ENCODE measurements at places on chromosomes 13 and 19. TPM values are rescaled to one million over a fixed set of nuclear protein-coding genes. Genes with fewer than 3 reads are reported as not detected.

- DNase-seq: no peak
Observed at GRCh38 chr19:811506-812048, 10.2 kb downstream of the PLPPR3 start.

DNA sequence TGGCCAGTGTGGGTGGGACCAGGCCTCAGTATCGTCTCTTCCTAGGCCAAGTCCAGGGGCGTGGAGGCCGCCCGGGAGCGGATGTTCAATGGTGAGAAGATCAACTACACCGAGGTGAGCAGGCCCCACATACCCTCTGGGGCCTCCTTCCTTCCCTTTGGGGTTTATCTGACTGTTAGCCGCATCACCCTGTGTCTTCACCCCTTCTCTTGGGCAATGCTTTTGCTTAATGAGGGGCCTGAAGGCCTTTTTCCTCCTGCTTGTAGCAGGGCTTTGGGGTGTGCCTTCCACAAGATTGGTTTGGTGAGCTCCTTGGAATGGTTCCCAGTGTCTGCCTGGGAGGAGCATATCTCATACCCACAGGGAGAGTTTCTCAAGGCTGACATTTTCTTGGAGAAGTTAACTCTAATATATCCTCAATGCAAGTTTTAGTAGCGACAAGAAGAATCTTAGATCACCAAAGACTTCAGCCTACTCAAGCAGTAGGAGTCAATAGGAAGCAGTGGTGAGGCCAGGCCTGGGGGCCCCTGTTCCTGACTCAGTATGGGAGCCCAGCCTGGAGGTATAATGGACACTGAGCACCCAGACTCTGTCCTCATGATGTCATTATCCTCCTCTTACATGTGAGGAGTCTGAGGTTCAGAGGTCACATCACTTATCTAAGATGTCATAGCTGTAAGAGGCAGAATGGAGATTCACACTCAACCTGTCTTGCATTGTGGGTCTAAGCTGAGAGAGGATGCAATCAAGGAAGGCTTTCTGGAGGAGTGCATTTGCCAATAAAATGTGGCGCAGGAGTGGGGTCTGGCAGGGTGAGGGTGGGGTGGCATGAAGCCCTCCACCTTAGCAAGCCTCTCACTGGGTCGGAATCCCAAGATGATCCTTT, 2.0 kb downstream of the GPI start:
- DNase-seq: no peak

DNA sequence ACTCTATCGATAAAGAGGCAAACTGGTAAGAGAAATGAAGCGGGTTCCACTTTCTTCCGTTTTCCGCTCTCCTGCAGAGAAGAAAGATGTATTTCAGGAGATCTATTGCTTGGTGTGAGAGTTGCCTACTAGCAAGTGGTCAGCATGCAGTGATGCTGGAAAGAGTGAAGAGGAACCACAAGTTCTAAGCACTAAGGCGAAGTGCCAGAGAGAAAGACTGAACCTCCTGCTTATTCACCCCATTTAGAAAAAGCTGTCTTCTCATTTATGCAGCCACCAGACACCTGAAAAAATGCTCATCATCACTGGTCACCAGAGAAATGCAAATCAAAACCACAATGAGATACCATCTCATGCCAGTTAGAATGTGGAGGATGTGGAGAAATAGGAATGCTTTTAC, 78.7 kb upstream of the GPC6 start:
- DNase-seq: no peak

DNA sequence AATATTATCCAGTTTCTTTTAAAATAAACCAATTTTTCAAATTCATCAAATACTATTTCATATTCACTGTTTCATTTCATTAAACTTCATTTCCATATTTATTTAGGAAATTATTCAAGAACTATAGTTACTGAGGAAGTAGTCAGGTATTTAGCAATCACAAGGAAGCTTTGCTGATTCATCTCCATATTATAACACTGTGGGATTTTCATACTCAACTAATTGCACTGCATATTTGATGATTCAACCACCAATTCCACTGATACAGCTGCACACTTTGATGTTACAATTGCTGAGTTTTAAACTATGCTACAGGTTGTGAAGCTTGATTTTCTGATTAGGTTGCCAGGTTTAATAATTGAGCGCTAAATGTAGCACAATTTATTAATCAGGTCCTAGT, 556.8 kb upstream of the SLITRK1 start:
- DNase-seq: no peak

DNA sequence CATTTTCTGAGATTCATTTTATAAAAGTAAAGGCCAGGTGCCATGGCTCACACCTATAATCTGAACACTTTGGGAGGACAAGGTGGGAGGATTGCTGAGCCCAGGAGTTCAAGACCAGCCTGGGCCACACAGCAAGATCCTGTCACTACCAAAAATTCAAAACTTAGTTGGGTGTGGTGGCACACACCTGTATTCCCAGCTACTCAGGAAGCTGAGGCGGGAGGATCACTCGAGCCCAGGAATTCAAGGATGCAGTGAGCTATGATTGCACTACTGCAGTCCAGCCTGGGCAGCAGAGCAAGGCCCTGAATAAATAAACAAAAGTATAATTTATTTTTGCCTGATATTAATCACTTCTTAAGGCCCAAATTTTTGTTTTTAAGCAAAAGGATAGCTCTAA, 40.5 kb downstream of the DHRS12 start:
- no peak for DNase-seq

DNA sequence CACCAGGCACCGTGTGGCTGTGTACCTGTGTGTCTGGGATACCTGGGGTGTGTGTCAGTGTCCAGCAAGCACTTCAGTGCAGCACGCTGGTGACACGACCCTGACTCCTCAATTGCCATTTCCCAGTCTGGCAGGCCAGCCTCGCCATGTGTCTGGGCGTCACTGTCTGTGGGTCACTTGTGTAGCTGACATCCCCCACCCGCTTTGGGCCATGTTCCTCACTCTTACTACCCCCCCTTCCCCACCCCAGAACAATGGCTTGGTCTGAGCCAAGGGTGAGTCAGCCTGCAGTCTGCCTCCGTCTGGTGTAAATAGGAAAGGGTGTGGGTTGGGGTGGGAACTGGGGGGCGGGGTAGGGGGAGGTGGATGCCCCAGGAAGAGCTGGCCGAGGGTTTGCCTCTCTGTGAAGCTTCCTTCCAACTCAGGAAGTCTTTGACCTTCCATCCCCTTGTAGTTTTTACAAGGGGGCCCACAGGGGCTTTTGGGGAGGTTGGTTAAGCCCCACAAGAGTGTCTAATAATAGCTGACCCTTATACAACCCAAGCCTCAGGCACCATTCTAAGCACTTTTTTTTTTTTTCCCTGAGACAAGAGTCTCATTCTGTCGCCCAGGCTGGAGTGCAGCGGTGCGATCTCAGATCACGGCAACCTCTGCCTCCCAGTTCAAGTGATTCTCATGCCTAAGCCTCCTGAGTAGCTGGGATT, 17.6 kb downstream of the NOVA2 start:
- DNase-seq: peak; percentile 42

GRCh38 chr19:24159707-24160106, 72.7 kb downstream of the ZNF254 start:
- DNase-seq: no peak

DNA sequence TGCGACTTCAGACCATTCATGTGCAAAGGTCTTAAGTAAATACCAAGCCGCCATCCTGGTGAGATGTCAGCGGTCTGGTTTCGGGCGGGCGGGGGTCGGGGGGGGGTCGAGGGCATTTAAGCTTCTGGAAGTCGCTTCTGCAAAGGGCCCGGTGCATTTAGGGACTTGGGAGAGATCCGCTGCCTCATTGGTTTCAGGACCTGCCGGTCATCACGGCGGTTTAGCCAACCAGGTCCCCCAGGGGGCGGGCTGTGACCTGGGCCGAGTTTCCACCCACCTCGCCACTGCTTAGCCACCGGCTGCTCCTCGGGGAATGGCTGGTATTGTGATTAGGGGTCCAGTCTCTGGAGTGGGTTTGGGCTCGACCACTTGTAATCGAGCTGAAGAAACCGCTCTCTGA, 7.8 kb downstream of the ANKLE1 start:
- DNase-seq: peak; percentile 9

DNA sequence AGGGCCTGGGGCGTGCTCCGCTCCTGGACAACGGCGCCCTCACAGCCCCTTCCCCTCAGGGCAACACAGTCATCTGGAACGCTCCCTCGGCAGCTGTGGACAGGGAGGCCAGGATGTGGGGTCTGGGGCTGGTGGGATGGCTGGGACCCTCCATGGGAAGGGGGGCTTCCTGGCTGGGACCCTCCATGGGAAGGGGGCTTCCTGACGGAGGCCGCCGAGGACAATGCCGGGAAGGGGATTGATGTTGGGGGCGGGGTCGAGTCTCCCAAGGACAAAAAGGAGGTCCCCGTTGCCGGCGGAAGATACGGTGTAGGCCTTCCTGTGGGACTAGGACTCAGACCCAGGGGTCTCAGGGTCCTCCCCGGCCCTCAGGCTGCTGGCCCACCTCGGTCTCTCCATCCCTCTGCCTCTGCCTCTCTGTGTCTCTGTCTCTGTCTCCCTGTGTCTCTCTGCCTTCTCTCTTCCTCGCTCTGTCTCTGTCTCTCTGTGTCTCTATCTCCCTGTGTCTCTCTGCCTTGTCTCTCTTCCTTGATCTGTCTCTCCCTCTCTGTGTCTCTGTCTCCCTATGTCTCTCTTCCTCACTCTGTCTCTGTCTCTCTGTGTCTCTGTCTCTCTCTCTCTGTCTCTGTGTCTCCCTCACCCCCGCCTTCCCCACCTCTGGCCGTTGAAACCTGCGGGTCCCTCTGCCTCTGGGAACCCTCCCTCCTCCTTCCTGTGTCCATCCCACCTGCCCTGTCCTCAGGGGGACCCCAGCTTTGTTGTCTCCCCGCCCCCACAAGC, 2.7 kb upstream of the MADCAM1 start:
- no peak for DNase-seq

DNA sequence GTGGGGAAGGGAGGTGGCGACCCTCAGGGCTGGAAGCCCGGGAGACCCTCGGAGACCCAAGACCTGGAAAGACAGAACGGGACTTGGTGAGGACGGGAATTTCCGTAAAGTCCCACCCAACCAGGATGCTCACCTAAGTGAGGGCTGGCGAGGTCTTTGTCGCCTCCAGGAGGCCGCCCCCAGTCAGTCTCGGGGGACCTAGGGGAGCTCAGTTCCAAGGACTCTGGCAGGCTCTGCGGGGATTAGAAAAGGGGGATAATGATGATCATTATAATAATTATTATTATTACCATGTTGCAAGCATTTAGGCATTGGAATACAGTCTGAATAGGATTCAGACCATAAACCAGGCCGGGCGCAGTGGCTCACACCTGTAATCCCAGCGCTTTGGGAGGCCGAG, 9.1 kb upstream of the HSD17B14 start:
- DNase-seq: no peak

GRCh38 chr13:72400856-72401255, 326.6 kb downstream of the MZT1 start:
- no peak for DNase-seq

DNA sequence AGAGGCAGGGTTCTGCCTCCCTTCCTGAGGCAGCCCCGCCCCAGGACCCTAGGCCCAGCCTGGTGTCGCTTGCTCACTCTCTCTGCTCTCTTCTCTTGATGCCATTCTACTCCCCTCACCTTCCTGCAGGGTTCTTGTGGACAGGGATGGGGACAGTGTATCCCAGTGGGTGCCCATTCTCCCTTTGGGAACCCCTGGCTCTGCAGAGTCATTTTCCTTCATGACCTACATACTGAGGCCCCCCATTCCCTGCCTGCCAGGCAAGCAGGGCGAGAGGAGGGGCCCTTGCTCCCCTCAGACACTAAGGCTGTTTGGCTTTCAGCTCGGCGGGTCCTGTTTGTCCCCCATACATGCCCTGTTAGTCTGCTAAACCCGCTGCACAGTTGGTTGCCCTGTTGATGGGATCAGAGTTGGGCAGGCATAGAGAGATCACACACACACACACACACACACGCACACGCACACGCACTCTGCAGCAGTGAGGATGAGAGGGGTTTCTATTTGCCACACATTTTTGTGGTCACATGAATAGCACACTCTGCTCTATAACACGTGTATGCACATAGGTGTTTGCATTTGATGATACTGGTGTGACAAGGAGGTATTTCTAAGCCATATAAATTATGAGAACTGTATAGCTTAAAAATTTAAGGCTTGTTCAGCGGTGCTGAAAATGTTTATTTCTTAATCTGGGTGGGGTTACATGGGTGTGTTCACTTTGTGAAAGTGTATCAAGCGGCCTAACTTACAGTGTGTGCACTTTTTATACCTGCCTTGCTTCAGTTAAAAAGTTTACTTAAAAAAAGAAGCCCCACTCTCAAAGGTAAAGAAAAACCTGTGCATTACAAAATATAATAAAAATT, 20.3 kb downstream of the NFIX start:
- no peak for DNase-seq

Gene MARK4
- polyA plus RNA-seq: 38.9 TPM

Gene SUPT5H
- polyA plus RNA-seq: 133 TPM

Gene ZNF761
- polyA plus RNA-seq: 27.7 TPM

Gene RNASEH2A
- 31.7 TPM for polyA plus RNA-seq
